ENCODE measurements at places on chromosomes 16 and 17.
A peak's percentile ranks its signal among the peaks of the same experiment; 100 is the strongest.

GRCh38 chr16:305916-306626 is 23.1 kb downstream of the PDIA2 start:
- DNase-seq: no peak

DNA sequence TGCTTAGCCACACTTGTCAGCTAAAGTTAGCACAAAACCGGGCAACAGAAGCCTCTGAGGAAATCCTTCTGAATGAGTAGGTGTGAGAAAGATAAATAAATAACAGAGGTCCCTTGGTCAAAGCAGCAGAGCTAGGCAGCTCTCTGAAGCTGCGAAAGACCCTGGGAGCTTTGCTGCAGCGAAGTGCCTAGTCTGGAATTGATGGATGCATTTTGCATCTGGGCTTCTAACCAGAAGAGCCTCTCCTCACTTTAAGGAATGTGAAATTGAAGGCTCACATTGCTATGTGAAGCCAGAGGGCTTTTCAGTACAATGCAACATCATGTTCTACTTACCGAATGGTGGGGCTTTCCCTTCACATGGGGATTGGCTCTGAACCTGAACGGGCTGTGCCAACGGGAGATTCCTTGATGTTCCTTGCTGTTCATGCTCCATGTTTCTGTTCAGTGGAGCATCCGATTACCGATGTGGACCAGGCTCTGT is 274.6 kb downstream of the HS3ST3B1 start:
- DNase-seq: no peak

GRCh38 chr17:27994586-27994985 is 47.9 kb upstream of the NLK start:
- no peak for DNase-seq

DNA sequence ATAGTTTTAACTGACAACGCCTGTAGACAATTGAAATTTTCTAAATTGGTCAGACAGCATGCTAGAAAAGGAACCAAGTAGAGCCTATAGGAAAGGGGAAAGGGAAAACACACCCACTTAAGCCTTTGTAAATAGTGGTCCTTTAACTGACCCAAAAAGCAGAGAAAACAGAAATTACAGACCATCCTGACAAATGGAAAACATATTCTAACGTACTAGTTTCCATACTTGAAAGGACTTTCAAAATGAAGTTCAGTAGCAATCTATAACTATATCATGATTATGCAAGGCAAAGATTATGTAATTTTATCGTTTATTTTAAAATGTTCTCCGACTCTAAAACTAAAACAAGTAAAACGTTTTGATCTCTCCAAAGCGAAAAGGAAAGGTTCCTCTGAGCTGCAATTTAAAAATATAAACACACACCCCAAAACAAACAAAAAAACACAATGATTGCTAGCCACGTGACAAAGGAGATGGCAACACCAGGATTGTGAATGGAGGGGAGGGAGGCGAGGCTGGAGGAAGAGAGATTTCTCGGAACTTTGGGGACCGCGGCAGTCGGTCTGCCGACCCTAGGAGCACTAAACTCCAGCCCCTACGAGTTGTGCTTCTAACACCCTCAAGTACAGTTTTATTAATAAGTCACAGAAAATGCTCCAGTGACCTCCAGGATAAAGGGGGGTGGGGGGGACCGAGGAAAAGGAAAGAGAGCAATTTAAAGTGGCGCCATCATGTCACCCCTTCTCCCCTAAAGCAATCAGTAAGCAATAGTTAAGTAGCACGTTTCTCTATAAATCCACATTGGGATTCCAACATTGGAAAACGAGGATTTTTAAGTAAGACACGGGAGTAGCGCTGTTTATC is 1.7 kb downstream of the KANSL1 start:
- peak; percentile 78 for DNase-seq

DNA sequence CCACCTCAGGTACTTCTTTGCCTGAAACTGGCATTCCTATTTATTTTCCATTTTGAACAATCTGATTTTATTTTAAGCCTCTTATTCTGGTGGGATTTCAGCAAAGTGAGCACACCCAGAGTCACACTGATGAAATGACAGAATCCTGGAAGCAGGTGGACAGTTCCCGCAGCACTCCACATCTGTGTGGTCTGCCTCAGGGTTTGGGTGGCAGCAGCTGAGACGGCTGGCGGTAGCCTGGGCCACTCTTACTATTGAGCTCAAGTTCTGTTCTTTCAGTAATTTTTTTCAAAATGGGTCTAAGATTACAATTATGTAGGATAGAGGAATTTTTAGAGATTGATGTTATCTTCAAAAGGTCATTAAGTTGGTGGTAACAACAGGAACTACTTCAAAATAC is 32.5 kb upstream of the ENDOV start:
- peak; percentile 34 for DNase-seq
